Neural progenitor cell (in vitro differentiated cells): ENCODE measurements at places on chromosomes 7 and 10.
A peak's percentile ranks its signal among the peaks of the same experiment; 100 is the strongest.

DNA sequence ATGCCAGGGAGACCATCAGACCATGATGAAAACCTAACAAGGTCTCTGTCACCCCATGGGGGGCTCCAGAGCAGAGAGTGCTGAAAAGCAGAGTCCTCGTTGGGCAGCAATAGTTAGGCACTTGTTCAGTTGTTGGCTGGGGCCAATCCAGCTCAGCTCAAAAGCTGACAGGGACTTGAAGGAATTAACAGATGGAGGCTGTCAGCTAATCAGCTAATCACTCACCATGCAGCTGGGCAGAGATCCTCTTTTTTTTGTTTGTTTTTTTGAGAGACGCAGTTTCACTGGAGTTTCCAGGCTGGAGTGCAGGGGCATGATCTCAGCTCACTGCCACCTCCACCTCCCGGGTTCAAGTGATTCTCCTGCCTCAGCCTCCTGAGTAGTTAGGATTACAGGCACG is 18.1 kb downstream of the CEP55 start:
- no peak for DNase-seq

- no peak for DNase-seq
Measured at GRCh38 chr10:83680470-83680891, 458.8 kb upstream of the GHITM start.

- no peak for DNase-seq
Measured at GRCh38 chr7:20458521-20458920, 127.8 kb downstream of the ITGB8 start.

GRCh38 chr10:34707656-34708055 is 107.4 kb downstream of the PARD3 start:
- no peak for DNase-seq

GRCh38 chr10:85655411-85655810 is 711.2 kb downstream of the GRID1 start:
- DNase-seq, result no peak

DNA sequence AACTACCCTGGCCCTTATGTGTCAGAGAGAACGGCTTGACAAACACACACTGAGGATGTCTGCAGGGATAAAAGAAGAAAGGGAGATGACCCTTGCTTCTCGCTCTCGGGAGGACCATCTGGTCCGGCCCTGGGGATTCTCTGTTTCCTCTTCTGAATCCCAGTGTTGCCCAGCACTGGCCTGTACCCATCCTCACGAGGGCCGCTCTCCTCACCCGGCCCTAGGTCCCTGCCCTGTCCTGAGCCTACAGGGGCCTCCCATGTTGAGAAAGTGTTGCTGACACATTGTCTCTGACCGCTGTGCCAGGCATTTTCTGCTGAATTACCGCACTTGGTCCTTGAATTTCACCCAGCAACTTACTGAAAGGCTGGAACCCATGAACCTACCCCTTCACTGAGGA is 171.9 kb upstream of the LANCL2 start:
- DNase-seq, result no peak

- DNase-seq, result no peak
Measured at GRCh38 chr10:77291596-77292505, 345.8 kb downstream of the KCNMA1 start.

GRCh38 chr10:133379152-133379800 is at the start of gene PAOX:
TSS of gene PAOX (plus strand) at chr10:133379262. CDS start at chr10:133379317, 55 bp downstream.
- peak; percentile 89 for DNase-seq

DNA sequence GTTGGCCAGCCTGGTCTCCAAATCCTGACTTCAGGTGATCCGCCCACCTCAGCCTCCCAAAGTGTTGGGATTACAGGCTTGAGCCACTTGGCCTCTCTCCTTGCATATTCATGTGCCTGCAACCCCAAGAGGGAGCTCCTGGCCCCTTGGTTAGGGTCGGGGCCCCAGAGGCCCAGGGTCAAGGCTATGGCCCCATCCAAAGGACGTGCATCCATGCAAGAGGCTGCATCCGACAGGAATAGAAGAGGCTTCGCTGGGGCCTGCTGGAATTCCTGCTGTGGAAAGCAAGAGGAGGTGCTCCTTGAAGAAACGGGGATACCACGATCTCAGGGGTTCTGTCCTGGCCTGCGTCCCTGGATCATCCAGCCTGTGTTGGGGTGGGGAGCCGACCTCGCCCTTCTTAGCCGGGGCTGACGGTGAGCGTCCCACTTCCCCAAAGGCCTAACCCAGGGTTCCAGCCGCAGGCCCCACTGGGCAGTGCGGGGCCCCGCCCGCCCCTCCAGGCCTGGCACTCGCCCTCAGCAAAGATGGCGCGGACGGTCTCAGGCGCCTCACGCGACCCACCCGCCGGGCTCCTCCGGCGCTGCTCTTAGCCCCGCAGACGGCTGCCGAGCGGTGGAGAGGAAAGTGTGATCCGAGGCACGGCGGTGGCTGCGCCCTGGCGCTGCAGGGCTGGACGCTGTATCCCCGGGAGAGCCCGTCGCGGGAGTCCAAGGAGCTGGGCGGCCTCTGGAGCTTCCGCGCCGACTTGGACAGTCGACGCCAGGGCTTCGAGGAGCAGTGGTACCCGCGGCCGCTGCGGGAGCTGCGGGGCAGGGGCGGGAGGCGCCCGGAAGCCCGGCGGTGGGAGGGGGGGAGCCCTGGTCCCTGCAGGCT is 54.7 kb downstream of the ZNF727 start:
- no peak for DNase-seq

DNA sequence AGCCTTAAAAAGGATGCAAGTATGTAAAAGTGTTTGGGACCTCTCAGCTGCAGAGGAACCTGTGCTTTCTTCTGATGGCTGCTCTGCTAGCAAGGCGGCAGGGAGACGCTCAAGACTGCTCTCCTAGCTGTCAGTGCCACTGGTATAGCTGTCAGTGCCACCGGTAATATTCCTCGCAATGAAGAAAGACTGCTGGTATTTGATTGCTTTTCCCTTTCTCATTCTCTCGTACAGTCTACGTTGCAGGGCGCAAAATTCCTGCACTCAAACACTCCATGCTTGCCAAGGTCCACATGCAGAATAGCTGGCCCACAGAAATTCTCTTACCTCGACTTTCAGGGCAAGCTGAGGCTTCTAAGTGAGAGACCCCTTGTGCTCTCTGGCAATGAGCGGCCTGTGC is 432.6 kb upstream of the KLF6 start:
- no peak for DNase-seq

GRCh38 chr7:70812511-70812910 is 319.4 kb upstream of the GALNT17 start:
- DNase-seq, result peak; percentile 52

- peak; percentile 93 for DNase-seq
Measured at GRCh38 chr7:82382276-82382675, 61.3 kb downstream of the CACNA2D1 start.
